ENCODE measurements at places on chromosomes 4 and X.
A peak's percentile ranks its signal among the peaks of the same experiment; 100 is the strongest.

DNA sequence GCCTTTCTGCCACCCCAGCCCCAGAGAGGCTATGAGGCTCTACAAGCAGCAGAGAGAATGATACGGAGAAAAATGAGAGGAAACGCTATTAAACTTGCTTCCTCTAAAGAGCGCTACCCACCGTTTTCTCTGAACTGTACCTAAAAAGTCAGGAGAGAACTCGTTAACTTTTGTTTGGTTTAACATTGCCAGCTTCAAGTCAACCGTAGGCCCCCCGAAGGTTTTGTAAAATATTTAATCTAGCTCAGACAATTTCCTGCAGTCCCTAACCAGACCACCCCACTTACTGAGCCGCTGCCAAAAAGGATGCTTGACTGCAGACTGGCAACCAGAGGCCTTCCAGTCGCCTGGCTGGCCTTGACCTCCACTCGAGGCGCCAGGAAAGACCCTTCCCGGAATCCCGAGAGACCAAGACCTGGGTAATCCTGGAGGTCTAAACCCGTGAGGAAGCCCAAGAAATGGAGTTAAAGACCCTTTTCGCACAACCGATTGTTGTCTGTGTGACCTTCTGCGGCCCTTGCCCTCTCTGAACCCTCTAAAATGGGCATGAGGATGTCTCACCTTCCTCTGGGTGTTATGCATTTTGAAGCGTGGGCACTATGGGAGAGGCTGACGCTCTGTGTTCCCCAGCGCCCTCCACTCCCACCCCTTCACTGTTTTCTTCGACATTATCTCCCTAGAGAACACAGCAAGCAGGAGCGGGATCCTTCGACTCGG lies 86.3 kb downstream of the BCOR start:
- no peak for DNase-seq

GRCh38 chr4:66728280-66728679 lies 817.0 kb downstream of the CENPC start:
- DNase-seq, result no peak

- DNase-seq, result no peak
Observed at GRCh38 chrX:136819031-136819703, 38.4 kb upstream of the ARHGEF6 start.

- DNase-seq, result no peak
Observed at GRCh38 chrX:153764786-153765137, 713 bp downstream of the PLXNB3 start.

DNA sequence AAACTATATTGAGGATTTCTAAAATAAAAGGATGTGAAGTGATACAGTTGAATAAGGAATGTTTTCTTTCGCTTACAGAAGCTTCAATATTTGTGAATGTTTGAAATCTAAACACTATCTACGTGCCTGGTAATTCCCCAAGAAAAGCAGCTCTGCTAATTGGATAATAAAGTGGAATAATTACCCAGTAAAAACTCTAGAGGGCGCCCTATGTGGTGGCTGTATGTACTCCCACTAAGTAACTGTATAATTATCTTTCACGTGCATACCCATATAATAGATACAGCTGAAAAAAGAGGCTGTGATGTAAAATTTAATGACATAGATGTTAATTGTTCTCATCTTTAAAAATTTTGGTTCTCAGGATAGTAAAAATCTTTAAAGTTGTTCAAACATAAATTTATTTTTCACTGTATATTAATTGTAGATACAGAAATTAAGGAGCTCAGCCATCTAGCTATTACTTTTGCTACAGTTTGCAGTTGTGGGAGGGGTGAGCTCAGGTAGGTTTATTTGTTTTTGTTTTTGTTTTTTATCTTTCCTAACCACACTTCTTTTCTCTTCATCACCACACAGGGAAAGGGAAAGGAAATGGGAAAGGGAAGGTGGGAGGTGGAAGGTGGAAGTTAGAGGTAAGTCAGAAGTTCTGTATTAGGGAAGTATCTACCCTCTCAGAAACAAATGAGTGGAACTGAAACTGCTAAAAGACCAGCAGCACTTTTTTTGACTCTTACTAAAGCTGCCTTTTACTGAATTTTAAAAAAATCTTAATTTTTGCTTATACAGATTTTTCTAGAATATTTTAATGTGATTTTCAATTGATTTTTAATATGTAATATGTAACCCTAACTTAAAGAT lies 151.7 kb upstream of the RPS6KA6 start:
- DNase-seq, result no peak

DNA sequence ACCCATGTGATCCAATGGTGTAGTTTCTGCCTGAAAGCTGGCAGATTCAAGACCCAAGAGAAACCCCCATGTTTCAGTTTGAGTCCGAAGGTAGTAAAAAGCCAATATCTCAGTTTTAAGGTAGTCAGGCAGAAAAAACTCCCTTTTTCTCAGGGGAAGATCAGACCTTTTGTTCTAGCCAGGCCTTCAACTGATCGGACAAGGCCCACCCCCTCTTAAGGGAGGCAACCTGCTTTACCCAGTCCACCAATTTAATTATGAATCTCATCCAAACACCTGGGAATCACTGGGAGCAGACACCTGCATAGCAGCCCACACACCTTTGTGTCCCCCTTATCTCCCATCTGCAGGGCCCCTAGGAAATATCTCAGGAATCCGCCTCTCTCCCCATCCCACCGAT lies 322.0 kb downstream of the STK32B start:
- DNase-seq, result no peak

GRCh38 chrX:53471346-53471745 lies 37.2 kb upstream of the HSD17B10 start:
- DNase-seq, result no peak

DNA sequence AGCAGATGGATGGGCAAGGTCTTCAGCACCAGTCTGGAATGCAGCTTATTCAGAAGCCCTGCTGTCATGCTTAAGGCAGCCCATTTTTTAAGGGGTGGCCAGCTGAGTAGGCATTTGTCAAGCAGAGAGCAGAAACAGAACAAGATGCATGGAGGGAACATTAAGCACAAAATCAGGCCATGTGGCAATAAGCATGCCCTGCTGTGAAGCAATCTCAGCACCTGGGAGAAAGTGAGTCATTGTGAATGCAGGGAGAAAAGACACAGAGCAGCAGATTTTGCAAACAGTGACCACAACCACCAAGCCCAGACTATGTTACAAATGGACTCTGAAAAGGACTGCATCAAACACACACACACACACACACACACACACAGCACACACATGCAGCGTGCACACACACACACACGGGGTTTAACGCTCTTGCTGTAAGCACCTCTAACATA lies 94.1 kb upstream of the GALNT7 start:
- DNase-seq, result no peak

GRCh38 chr4:48694824-48695223 lies 85.3 kb downstream of the FRYL start:
- DNase-seq, result no peak

GRCh38 chrX:8242431-8243020 lies 71.5 kb upstream of the VCX2 start:
- DNase-seq, result no peak

DNA sequence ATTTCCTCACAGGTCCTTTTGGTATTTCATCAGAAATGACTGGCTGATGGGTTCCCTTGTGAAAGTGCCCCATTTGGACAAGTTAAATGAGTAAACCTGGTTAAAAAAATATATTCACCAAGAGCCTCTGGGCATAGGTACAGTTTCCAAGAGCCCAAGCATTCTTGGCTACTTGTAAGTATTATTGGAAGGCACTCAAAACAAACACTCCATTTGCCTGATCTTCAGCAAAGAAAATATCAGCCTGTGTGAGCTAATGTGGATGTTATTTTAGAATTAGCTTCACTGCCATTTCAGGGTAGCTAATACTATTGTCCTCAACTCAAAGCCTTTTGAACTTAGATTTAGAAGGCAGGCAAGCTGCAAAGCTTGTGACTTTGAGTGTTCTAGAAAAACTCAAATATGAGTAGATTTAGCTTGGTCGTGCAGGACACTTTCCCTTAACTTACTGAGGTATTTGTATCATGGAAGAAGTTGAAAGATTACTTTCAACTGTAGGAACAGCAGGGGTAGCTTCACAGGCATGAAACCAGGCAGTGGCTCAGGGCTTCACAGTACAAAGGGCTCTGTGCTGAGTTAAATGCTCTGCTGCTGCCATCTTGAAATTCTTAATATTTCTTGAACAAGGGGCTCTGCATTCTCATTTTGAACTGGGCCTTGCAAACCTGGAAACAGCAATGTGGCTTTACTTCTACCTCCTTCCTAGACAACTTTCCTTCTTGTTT lies 177.2 kb downstream of the AMELX start:
- DNase-seq, result no peak

GRCh38 chr4:31374256-31374960 lies 654.2 kb downstream of the PCDH7 start:
- DNase-seq, result no peak

DNA sequence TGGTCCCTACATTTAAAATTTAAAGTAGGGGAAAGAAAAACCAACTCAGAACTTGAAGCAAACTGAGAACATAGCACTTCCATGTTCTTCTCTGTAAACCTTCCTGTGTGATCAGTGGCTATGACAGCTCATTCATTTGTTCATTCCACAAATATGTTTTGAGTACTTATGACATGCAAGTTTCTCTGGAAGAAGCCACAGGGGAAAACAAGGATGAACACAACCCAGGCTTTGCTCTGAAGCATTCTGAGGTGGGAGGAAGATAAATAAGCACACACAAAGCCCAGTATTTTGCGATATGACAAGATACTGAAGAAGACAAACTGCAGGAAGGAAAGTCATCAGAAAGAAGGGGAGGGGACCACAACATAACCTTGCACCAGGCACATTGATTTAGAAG lies 96.4 kb downstream of the CHIC2 start:
- no peak for DNase-seq

DNA sequence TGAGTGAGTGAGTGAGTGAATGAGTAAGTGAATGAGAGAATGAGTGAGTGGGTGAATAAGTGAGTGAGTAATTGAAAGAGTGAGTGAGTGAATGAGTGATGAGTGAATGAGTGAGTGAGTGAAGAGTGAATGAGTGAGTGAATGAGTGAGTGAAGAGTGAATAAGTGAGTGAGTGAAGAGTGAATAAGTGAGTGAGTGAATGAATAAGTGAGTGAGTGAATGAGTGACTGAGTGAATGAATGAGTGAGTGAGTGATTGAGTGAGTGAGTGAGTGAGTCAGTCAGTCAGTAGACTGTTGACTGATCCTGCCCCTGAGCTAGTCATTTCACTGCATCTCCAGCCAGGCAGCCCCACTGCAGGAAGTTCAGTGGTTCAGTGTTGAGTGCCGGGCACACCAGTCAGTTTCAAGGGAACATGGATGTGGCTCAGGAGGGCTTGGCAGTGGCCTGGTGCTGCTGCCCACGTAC lies 228.4 kb upstream of the PSAPL1 start:
- DNase-seq, result no peak

- no peak for DNase-seq
Observed at GRCh38 chr4:38489924-38490639, 173.9 kb upstream of the KLF3 start.

DNA sequence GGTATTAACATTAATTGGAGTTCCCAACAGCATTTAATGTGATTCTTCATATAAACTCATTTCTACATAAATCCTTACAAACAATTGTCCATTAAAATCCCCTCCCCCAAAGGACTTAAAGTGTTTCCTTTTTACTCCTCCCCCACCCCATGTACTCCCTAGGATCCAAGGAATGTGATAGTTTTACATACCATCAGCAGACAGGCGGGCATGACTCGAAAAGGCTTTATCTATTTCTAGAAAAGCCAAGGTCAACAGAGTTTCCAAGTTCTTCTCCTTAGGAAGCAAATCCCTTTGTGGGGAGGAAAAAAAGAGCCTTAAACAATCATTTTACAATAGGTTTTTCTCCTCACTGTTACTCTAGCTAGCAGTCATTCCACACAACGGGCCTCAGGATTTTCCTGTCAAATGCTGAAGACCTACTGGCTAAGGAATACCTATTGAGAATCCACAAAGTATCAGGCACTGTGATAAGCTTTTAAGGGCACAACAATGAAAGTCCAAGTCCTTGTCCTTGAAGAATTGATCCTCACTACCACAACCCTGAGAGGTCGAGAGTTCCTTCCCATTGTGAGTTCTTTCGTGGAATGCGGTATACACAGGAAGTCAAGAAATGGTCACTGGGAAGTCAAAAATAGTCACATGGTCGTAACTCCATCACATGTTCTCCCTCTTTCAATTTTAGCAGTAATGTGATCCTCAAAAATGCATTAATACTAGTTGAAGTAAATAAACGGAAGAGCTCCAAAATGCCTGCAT lies 7.2 kb downstream of the PPM1K start:
- DNase-seq, result no peak

DNA sequence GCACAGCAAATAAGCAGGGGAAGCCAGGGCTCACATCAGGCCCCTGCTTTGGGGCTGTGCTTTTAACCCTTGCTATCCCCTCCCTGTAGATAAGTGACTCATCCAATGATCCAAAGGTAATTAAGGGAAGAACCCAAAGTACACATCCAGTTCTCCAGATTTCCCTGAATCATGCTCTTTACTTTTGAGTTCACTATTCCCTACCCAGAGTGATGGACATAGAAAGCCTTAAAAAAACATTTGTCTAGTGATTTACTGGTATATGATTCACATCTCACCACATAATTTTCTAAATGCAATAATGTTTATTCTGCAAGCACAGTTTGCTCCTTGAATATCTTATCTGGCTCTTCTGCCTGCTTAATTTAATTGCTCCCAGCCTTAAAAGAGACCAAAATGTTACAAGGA lies 136.2 kb downstream of the PPP3CA start:
- DNase-seq, result no peak

DNA sequence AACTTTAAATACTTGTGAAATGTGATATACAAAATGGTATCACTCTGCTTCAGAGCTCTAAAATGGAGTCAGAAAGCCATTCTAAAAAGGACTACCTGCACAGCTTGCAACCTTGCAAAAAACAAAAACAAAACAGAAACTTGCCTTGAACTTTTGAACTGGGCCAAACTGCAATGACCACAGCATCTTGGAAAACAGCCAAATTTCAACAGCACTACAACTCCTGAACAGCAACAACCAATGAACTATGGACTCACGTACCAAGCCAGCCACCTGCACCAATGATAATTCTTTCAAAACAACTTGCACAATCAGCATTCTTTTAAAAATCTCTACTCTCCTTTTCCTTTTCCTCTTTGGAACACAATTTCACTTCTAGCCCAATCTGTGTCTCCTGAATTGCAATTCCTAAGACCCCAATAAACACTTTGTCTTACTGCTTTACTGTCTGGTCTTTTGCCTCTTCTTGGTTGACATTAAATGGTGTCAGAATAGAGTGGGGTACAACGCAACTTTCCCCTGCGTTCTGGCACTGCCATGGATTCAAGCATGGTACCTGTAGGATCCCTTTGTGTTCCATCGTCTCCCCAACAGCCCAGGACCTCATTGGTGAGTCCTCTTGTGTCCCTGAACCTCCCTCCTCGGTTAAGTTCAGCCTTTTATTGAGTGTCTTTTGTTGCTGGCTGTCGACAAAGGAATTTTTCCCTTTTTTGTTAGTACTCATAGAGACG lies 35.7 kb upstream of the FMR1 start:
- DNase-seq, result no peak

- peak; percentile 22 for DNase-seq
Observed at GRCh38 chr4:244471-244870, 60.8 kb downstream of the ZNF732 start.

GRCh38 chrX:93875621-93876282 lies 201.7 kb downstream of the FAM133A start:
- no peak for DNase-seq

GRCh38 chr4:103137446-103137827 lies 37.8 kb upstream of the BDH2 start:
- no peak for DNase-seq

- no peak for DNase-seq
Observed at GRCh38 chr4:189414021-189414420, 526.7 kb upstream of the FRG1 start.
